Ureter (tissue), 1 donor: ENCODE measurements at places on chromosomes 4 and X. TPM values are rescaled to one million over a fixed set of nuclear protein-coding genes. Genes with fewer than 3 reads are reported as not detected.

DMP1 gene
- total RNA-seq: not detected

RAB33A gene
- total RNA-seq: 1.9 TPM

IL13RA2 gene
- 0.83 TPM for total RNA-seq

CTSO gene
- 27.4 TPM for total RNA-seq

USP51 gene
- 3.5 TPM for total RNA-seq

MAGED4B gene
- 8.3 TPM for total RNA-seq

CSAG3 gene
- total RNA-seq: not detected

VCX2 gene
- total RNA-seq: not detected

GC gene
- 0.65 TPM for total RNA-seq

MAGEB10 gene
- not detected for total RNA-seq

GAGE12F gene
- not detected for total RNA-seq

VEGFC gene
- total RNA-seq: 13.7 TPM

MAGEA9B gene
- not detected for total RNA-seq

MAGEB2 gene
- total RNA-seq: not detected

ADRA2C gene
- total RNA-seq: 18.4 TPM

C1QTNF7 gene
- 4.3 TPM for total RNA-seq

IL3RA gene
- 7.4 TPM for total RNA-seq

TMPRSS11F gene
- not detected for total RNA-seq

GAGE12J gene
- not detected for total RNA-seq

XAGE2 gene
- not detected for total RNA-seq

CHST7 gene
- total RNA-seq: 7.8 TPM

ARMCX5 gene
- total RNA-seq: 19.0 TPM
